ENCODE measurements at places on chromosomes 12 and 14.

GRCh38 chr12:32451816-32452215, 52.5 kb downstream of the FGD4 start:
- DNase-seq: no peak

DNA sequence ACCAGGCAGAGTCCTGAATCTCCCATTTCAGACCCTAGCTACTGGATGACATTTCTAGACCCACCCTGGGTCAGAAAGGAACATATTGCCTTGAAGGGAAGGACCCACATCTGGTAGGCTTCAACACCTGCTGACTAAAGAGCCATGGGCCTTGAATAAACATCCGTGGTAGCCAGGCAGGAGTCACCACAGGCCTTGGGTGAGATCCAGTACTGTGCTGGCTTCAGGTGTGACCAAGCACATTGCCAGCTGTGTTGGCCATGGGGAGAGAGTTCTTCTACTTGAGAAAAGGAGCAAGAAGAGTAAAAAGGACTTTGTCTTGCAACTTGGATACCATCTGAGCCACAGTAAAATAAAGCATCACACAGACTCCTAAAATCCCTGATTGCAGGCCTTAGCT, 332.6 kb downstream of the SLC16A7 start:
- no peak for DNase-seq

GRCh38 chr14:52259434-52259833, 8.1 kb upstream of the PTGDR start:
- DNase-seq: no peak

DNA sequence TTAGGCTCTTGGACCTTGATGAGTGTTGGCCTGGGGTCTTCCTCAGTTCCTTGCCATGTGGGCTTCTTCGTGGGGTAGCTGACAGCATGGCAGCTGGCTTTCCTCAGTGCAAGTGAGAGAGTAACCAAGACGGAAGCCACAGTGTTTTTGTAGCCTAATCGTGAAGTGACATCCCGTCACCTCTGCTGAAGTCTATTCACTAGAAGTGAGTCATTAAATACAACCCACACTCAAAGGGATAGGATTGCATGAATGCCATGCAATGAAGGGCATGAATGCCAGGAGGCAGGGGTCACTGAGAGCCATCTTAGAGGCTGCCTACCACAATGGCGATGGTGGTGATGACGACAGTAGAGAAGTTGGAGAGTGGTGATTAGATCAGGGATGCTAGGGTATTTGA, 13.5 kb upstream of the ASIC1 start:
- no peak for DNase-seq

GRCh38 chr12:62716866-62717525, 218.0 kb downstream of the PPM1H start:
- DNase-seq: no peak

DNA sequence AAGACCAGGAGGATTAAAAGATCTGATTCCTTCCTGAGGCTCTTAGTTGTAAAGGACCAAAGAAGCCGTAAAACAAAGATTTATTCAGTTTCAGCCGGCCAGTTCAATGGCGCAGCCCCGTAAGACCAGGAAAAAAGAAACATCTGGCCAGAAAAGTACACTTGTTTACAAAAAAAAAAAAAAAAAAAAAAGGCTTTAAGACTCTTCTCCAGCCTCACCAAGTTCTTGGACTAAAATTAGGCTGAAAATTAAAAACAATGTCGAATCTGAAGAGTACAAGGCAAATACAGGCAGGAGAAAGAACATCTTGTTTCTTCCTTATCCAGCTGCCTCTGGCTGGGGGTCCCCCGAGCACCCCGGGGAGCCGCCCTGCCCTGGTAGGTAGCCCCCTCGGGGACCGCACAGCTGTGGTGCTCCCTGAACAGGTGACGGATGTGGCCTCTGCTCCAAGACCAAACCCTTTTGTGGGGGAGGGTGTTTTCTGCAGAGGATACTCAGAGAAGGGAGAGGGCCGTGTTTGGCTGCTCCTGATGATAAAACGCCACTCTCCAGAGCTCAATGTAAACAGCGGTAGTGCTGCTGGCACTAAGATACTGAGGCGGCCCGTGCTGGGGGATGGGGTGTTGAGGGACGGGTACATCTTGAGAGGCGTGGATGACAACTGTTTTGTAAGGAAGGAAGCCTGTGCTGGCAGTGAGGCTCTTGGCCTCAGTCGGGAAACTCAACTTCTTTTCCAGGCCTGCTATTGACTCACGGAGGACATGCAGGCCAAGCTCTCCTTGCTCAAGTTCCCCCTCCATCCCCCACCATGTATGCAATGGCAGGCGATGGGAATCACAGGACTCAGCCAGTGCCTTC, 201.0 kb upstream of the DIO3 start:
- DNase-seq: no peak

- DNase-seq: no peak
Observed at GRCh38 chr12:52686756-52687487, 6.7 kb upstream of the KRT1 start.

DNA sequence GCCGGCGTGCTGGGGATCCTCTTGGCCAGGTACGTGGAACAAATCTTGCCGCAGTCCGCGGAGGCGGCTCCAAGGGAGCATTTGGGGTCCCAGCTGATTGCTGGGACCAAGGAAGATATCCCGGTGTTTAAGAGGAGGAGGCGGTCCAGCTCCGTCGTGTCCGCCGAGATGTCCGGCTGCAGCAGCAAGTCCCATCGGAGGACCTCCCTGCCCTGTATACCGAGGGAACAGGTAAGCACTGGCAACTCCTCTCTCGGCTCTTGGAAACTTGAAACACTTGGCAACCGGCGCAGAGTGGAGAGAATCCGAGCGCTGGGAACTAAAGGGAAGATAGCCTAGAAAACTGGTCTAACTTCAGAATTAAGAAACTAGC, 1.7 kb downstream of the PDE3A start:
- no peak for DNase-seq

DNA sequence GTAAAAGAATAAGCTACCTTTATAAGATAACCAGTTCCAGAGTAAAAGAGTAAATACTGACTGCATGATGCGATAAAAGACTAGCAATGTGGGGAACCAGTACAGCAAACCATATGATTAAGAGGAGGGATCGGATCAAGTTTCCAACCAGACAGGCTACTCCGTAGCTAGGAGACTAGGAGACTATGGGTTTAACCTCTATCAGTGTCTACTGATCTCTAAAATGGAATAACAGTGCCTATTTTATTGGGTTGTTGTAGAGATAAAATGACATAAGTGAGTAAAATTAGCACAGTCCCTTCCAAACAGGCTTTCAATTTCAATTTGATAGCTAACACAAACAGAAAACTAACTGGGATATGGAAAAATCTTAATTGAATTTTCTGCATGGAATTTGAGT, 76.0 kb downstream of the PAWR start:
- no peak for DNase-seq

DNA sequence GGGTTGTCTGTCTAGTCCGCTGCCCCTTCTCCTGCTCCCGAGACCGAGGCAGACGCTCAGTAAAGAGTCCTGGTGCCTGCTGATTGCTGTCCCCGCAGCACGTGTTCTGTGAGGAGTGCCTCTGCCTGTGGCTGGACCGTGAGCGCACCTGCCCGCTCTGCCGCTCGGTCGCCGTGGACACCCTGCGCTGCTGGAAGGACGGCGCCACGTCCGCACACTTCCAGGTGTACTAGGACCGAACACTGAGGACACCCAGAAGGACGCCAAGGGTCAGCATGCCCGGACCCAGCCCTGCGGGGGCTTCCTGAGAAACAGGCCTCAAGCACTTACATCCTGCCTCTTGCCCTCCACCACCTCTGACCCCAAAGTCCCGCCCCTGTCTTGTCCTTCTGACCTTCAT, 32.0 kb downstream of the HRK start:
- no peak for DNase-seq

GRCh38 chr12:45409966-45410365, 194.1 kb downstream of the ANO6 start:
- no peak for DNase-seq

- DNase-seq: no peak
Observed at GRCh38 chr12:67208281-67209067, 60.7 kb upstream of the CAND1 start.

DNA sequence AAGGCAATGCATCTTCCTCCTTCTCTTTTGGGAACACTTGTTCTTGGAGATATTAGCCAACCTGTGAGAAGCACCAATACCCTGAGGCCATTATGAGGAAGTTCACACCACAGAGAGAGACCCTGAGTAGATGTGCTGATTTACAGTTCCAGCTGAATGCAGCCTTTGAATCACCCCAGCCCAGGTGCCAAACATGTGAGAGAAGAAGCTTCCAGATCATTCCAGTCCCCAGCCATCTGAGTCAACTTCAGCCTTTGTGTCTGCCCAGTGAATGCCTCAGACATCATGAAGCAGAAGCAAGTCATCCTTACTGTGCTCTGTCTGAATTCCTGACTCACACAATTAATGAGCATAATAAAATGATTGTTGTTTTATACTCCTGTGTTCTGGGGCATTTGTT, 25.1 kb downstream of the C12orf42 start:
- no peak for DNase-seq

DNA sequence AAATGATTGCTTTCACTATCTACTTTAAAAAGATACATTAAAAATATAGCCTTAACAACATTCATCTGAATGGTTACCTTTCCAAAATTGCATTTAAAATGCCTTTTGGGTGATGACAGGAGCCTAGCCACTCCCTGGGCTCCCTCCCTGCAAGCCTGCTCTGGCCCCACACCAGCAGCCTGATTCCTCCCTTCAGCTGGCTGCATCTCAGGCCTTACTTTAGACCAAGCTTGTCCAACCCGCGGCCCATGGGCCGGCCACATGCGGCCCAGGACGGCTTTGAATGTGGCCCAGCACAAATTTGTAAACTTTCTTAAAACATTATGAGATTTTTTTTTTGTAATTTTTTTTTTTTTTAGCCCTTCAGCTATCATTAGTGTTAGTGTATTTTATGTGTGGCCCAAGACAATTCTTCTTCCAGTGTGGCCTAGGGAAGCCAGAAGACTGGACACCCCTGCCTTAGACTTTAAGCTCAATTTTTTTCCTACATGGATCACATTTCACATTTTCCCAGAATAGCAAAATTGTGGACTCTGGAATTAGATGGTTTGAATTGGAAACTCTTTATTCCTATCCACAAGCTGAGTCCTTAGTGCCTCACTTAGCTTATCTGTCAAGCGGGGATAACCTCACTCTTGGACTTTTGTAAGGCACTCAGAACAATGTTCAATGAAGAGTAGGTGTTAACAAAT, 124.4 kb downstream of the MYRFL start:
- DNase-seq: no peak

Measured in stimulated activated CD4-positive, alpha-beta T cell treated with anti-CD3 and anti-CD28 coated beads, Interleukin-12 subunit alpha, Interleukin-12 subunit beta, amount 100 ng/mL, for 24 hours (primary cell).